ENCODE measurements at places on chromosomes 6 and 20. TPM values are rescaled to one million over a fixed set of nuclear protein-coding genes. Genes with fewer than 3 reads are reported as not detected.

DNA sequence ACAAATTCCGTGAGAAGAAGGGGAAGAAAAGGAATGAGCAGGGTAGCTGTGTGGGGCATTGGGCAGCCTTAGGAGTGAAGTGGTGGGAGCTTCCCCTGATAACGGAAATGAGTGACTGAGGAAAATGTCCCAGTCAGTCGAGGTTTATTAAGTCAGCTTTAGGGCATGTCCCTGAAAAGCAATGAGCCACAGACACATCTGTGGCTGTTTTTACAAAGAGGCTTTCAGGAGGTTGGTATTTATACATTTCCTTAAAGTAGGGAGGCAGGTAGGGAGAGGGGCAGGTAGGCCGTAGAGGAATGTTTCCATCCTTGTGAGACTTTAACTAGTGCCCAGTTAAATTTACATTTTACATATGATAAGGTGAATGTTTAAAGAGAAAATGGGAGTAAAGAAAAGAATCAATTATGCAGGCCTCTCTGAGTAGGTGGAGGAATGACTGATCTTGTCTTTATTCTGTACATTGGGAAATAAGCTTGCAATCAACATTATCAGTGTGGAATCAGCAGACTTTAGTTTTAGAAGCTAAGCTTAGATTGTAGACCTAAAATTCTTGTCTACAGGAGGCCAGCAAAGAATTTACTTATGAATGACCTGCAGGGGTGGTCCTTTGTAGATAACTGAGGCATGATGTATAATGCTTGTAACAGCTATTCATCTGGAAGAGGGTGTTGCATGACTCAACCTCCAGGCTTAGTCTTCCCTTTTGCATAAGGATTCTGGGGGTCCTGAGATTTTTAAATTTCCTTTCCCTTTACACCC lies 18.5 kb downstream of the SLC22A2 start:
- H3K27me3 ChIP-seq: no peaks in the 10 kb centered on the region
- no peak overlapping the region for H3K4me3 ChIP-seq
- no peak for DNase-seq

TCF15 gene
- total RNA-seq: 0.63 TPM

DNA sequence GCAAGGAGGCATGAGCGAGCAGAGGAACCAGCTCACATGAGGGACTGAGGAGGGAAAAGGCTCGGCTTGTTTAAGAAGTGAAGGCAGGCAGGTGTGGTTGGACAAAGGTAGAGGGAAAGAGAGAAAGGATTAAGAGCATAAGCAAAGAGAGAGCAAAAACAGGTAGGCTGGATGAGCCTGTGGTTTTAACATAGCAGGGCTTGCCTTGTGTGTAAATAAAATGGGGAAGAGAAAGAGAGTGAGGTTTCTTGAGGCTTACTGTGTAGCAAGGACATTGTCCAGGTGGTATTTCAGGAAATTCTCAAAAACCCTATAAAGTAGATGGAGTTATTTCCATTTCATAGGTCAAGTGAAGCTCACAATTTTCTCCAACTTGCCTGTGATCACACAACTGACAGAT lies 93.9 kb upstream of the HDAC2 start:
- no peaks in the 10 kb centered on the region for H3K36me3 ChIP-seq
- DNase-seq: no peak
- H3K27ac ChIP-seq: no peak overlapping the region
- H3K27me3 ChIP-seq: no peaks in the 10 kb centered on the region
- no peak overlapping the region for H3K4me3 ChIP-seq

DNA sequence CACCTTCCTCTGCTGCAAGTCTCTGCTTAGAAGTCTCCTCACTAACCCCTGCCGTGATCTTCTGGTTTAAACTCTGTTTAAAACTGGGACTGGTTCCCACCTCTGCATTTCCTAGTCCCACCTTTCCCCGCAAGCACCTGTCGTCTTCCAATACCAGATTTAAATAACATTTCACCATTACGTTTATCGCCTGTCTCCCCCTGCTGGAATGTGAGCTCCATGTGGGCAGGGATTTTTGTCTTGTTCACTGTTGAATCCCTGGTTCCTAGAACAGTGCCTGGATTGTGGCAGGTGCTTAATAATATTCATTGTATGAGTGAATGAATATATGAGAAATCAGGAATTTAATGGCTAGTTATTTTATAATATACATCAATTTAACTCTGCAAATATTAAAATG lies 2.7 kb downstream of the GUCA1A start:
- H3K27ac ChIP-seq: no peak overlapping the region
- no peak for DNase-seq
- H3K36me3 ChIP-seq: no peaks in the 10 kb centered on the region
- no peaks in the 10 kb centered on the region for H3K27me3 ChIP-seq
- H3K4me1 ChIP-seq: peaks cover 2% of the 10 kb centered on the region

- H3K4me1 ChIP-seq: peaks cover 6% of the 10 kb centered on the region
- H3K4me3 ChIP-seq: no peak overlapping the region
- no peak overlapping the region for H3K27ac ChIP-seq
- no peaks in the 10 kb centered on the region for H3K27me3 ChIP-seq
- H3K36me3 ChIP-seq: no peaks in the 10 kb centered on the region
- peak; percentile 54 for DNase-seq
Measured at GRCh38 chr6:82251942-82252341, 4.4 kb upstream of the IBTK start.

PPDPF gene
- 578 TPM for total RNA-seq

GRCh38 chr20:22339091-22339881 lies 245.1 kb downstream of the FOXA2 start:
- H3K27ac ChIP-seq: no peak overlapping the region
- no peak for DNase-seq
- H3K36me3 ChIP-seq: no peaks in the 10 kb centered on the region
- H3K4me3 ChIP-seq: no peak overlapping the region
- H3K4me1 ChIP-seq: no peaks in the 10 kb centered on the region
- H3K27me3 ChIP-seq: no peaks in the 10 kb centered on the region

DAAM2 gene
- total RNA-seq: 19.8 TPM

- no peak overlapping the region for H3K4me3 ChIP-seq
- no peak overlapping the region for H3K27ac ChIP-seq
- H3K4me1 ChIP-seq: no peaks in the 10 kb centered on the region
Measured at GRCh38 chr6:159892053-159892452, 1.3 kb downstream of the MAS1 start.

MOXD1 gene
- 35.9 TPM for total RNA-seq

DNA sequence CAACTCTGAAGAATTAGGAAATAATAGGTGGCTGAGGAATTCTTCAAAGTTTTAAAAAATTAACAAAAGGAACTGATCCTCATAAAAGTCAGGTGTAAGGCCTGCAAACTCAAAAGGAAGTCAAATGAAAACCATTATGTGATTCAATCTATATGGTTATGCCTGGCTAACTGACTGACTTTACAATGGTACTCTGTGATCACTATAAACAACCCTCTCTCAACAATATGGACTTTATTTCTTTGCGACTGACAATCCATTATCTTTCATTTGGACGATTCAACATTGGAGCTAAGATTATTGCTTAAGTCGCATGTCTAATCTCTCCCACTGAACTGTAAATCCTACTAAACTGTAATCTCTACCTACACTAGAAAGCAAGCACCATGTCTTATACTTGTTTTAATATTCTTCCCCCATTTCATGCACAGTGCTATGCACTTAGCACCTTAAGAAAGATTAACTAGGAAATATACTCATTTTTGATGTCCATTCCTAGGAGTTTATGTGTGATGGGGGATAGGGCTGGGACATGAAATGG lies 1.4 kb downstream of the STK38 start:
- H3K4me3 ChIP-seq: peak overlapping the region; percentile 88
- DNase-seq: no peak
- peak overlapping the region; percentile 92 for H3K27ac ChIP-seq
- no peaks in the 10 kb centered on the region for H3K27me3 ChIP-seq

DNA sequence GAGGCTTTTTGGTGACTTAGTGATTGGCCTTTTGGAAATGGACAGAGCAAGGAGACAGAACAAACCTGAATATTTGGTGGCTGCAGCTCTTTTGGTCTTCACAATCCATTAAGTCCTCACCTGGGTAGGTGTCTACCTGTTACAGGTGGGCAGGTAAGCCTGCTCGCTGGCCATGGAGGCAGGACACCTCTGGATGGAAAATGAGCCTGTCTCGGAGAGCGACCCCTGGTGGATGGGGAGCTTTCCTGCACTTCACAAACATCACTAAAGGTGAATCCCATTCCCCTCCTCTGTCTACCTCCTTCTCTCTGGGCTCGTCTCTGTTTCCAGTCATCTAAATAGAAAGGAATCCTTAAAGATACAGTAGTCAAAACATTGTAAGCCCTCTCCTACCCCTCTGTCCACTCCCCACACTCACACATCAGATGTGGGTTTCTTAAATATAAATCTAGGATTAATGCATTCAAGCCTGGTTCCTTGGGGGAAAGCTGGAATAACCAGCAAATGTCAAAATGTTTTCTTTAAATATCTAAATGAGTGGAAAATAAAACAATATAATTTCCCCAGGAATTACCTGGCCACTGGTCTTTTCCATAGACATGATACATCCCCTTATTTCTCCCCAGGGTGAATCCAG lies 304.9 kb downstream of the CDH26 start:
- H3K27ac ChIP-seq: no peak overlapping the region
- H3K4me1 ChIP-seq: no peaks in the 10 kb centered on the region
- H3K27me3 ChIP-seq: no peaks in the 10 kb centered on the region

DNA sequence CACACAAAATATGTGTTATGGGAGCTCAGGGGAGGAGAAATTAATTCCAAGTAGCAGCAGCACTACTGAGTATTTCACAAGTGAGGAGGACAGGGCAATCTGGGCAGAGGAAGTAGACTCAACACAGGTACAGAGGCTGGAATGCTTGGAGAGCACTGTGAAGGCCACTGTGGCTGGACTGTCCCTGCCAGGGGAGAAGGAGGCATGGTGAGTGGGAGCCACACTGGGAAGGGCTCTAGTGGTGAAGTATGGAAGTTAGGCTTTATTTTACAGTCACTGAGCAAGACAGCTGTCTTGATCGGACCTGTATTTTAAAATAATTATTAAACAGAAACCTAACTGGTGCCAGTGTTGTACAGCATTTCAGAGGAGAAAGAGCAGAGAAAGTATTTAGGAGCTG lies 28.8 kb downstream of the FAM229B start:
- no peaks in the 10 kb centered on the region for H3K36me3 ChIP-seq
- DNase-seq: no peak
- H3K27me3 ChIP-seq: no peaks in the 10 kb centered on the region
- no peak overlapping the region for H3K27ac ChIP-seq
- H3K4me3 ChIP-seq: no peak overlapping the region

DNA sequence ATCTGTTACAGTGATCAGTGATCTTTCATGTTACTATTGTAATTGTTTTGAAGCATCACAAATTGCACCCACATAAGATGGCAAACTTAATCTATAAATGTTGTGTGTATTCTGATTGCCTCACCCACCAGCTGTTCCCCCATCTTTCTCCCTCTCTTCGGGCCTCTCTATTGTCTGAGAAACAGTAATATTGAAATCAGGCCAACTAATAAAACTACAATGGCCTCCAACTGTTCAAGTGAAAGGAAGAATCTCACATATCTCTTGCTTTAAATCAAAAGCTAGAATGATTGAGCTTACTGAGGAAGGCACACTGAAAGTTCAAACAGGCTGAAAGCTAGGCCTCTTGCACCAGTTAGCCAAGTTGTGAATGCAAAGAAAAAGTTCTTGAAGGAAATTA lies 141.2 kb downstream of the CDK19 start:
- no peaks in the 10 kb centered on the region for H3K36me3 ChIP-seq
- no peak overlapping the region for H3K27ac ChIP-seq

DNA sequence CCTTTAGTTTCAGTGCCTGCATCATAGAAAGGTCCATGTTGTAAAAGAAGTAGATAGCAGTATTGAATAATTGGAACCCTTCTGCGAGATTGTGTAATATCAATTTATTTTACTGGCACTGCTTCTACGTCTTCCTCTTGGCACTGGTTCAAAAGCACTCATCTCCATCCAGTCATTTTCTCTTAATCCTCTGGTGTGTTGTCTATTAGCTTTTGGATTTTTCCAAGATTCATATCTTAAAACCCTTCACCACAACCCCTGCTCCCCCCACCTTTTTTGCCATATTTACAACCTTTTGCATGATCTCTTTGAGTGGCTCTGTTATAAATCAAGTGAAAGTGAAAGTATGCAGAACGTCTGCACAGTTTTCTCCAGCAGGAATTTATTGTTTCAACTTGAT lies 76.6 kb upstream of the HSF2 start:
- H3K27ac ChIP-seq: no peak overlapping the region
- H3K36me3 ChIP-seq: no peaks in the 10 kb centered on the region
- no peak for DNase-seq
- no peaks in the 10 kb centered on the region for H3K27me3 ChIP-seq
- no peaks in the 10 kb centered on the region for H3K4me1 ChIP-seq

All from kidney (tissue), 22 donors.